ENCODE measurements at places on chromosomes 13 and 19.
A peak's percentile ranks its signal among the peaks of the same experiment; 100 is the strongest.

GRCh38 chr19:2330632-2331284, 2.3 kb downstream of the SPPL2B start:
- DNase-seq = no peak

GRCh38 chr19:48249502-48250014, 6.2 kb downstream of the CARD8 start:
- peak; percentile 81 for DNase-seq

DNA sequence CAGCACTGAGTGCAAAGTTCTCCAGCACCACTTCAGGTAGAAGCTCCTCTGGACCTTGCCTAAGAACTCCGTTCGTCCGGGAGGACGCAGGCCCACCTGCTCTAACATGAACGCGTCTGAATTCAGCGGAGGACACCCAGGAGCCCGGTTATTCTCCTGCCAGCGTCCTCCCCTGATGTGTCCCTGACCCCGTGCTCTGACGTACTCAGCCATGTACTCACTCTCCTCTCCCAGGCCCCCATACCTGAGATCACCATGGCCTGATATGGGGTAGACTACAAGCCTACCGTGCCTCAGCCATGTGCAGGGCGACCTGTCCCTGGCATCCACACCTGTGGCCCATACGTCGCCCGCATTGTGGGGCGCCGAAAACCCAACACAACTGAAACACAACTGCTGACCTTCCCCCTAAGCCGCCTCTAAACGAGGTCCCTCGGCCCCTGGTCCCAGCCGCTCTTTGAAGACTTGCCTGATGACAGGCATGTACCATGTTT, 744 bp upstream of the ZNF584 start:
- DNase-seq = no peak

DNA sequence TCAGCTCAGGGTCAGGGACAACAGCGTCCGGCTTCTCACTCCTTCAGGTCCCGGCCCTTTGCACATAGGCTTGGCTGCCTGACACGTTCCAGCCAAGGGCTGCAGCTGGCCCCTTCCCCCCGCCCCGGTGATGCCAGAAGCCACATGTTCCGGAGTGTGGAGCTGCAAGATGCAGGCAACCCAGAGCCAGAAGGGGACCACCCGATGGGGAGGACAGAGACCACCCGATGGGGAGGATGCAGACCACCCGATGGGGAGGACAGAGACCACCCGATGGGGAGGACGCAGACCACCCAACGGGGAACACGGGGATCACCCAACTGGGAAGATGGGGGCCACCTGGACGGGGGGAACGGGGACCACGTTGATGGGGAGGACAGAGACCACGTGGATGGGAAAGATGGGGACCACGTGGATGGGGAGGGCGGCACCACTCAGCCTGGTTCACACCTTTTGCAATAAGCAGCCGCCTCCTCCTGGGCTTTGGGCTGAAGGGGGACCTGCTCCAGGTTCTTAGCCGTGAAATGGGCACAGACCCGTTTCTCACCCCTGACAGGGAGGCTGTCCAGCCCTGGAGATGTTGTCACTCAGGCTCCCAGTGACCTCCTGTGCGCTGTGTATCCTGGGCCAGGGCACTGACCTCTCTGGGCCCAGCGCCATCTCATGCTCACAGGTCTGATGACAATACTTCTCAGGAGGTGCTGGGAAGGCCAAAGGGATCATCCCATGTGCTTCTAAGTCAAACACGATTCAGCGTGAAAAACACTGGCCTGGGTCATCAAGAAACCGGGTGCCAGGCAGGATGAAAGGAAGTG, 34.5 kb downstream of the C13orf46 start:
- no peak for DNase-seq

GRCh38 chr13:74835579-74835978, 646.4 kb downstream of the TBC1D4 start:
- no peak for DNase-seq

Measured in central memory CD4-positive, alpha-beta T cell (primary cell).